ENCODE measurements at places on chromosomes 3 and 15.

DNA sequence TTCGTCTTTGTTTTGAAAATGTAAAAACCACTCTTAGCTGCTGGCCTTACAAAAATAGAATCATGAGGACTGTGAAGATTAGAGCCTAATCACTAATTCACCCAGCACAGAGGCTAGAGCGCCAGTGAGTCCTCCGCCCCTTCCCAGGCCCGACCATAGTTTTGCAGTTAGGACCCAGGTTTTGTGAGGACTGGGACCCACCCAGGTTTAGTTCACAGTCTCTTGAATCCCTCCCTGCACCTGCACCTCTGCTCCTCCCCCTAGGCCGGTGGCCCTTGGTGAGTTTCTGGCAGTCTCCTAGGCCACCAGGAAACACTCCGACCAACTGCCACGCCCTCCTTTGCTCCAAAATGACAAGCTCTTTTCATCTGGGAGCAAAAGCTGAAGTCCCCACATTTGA lies 136.0 kb upstream of the CCDC54 start:
- peak; percentile 48 for DNase-seq

- DNase-seq, result no peak
These were observed 93.7 kb upstream of the DPPA4 start for GRCh38 chr3:109430911-109431563.

DNA sequence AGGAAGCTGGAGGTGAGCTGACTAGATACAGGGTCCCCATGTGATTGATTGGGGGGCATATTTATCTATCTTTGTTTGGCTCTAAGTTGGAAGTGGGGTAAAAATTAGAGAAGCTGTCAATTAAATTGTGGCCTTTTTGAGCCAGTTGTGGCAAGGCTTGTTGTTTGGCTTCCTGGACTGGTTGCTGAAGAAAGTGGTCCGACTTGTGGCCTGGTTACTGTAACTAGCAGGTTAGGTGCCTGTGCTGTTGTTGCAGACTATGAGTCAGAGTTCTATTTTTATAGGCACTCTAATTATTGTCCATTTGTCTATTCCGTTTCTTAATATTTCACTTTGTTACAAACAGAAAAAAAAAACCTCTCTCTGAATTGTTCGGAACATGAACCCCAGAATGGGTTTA lies 129.1 kb upstream of the CNTN6 start:
- no peak for DNase-seq

DNA sequence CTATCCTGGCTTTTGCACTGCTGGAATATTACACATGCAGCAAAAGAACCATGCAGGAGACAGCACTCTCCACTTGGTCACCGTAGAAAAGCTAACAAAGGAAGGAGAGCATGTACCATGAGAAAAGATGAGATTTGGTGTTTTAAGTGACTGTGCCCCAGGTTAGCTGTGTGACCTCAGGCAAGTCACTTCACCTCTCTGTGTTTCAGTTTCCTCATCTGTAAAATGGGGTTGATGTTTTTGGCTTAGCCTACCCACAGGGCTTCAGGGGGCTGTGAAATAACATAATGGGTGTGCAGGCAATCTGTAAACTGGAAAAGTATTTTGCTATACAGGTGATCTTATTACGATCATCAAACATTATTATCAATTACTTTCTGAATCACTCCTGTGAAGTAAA lies 69.3 kb upstream of the SLC6A11 start:
- DNase-seq, result no peak

- DNase-seq, result no peak
These were observed 11.9 kb downstream of the CX3CR1 start for GRCh38 chr3:39267631-39268548.

DNA sequence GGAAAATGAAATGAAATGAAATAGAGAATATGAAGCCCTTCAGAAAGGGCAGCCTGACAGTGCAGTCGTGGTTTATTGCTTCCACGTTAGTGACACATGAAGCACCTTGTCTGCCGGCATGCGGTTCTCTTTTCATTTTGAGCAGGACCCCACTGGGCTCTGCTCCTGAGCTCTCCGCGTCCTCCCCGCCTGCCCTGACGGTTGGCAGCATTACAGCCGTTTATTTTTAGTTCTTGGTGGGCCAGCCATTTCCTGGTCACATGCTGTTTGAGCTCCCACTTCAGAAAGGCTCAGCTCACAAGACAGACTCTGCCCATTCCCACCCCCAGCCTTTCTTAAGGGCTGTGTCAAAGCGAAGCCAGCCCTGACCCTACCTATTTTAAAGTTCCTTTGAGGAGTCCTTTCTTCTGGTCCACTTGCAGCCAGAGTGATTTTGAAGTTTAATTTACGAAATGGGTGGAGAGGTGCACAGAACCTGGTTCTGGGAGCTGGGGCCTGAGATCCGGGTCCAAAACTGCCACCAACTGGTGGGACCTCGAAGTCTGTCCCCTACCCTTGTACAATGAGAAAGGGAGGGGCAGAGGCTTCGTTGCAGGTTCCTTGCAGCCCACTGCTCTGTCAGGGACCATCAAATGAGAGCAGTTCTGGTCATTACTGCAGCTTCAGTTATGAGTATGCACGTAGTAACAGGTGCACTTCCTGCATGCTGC lies 60.1 kb downstream of the MGLL start:
- peak; percentile 66 for DNase-seq

- DNase-seq, result no peak
These were observed 279.8 kb upstream of the ARRDC4 start for GRCh38 chr15:97680606-97681220.

DNA sequence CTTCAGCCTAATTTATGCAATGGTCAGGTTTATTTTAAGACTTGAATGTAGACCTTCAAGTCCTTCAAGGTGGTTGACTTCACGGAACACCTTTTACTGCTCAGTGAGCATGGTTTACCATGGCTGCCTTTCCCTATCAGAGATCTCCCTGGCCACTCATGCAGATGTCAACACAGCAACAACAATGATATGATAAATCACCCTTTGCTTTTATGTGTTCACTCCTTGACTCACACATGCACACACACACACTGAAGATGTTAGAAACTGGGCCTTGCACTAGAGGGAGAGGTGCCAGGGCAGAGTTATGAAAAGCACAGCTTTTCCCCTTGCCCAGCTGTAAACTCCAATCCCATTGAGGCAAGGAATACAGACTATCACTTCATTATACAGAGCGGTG lies 134.4 kb downstream of the WNT5A start:
- no peak for DNase-seq

- DNase-seq, result no peak
These were observed 6.5 kb downstream of the KLF13 start for GRCh38 chr15:31333119-31333518.

- DNase-seq, result peak; percentile 95
These were observed 89.4 kb downstream of the LINGO1 start for GRCh38 chr15:77543159-77543882.

DNA sequence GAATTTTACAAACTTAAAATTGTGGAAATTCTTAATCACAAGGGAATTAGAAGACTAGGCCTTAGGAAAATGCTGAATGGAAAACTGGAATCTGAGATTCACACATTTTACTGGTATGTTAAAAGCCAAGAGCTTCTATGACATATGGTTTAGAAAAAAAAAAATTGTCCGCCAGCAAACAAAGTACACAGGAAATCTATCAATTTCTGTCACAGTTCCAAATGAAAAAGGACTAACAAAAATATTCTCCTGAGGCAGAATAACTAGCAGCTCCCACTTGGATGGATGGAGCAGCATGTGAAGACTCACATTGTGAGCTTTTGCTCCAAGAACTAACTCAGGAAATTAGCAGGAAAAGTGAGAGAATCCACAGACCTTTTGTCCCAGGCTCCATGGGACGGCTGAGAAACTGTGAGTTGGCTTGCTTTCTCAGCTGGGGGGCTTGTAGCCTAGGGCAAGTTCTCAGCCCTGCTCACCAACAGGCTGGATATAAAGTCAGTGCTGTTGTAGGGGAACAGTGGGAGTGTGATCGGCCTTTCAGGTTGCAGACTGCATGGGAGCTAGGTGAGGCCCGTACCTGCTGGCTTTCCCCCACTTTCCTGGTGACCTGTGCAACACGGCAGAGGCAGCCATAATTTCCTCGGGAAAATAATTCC lies 731.1 kb upstream of the SGO1 start:
- DNase-seq, result no peak

DNA sequence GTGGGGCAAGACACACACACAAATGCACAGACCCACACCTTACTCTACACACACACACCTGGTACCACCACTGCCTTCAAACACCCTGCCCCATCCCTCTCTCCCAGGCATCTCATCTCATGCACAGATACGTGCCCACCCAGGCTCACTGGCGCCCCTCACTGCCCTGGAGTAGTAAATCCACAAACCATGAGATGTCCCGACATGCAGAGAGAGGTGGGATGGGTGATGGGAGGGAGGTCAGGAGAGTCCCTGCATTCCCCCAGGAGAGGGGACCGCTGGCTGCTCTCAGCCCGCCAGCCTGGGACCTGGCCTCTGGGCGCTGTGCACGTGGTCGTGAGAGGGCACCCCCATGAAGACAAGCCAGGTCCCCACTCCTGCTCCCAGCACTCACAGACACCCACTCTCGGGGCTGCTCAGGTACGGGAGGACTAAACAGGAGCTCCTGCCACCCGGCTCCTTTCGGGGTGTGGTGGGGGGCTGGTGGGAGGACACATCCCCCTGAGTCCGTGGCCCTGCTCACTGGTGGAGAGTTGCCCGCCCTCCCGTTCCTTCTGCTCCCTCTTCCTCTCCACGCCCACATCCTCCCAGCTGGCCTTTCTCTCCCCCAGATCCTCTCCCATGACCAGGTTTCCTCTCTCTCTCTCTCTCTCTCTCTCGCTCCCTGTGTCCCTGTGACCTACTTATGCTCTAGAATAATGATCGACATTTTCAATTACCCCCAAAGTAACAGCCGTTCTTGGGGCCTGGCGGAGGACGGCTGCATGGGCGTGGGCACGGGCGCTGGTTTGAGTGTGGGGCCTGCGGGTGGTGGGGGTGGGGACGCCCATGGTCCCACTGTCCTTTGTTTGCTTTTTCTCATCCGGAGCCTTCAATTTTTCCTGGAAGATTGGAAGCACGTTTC lies 18.9 kb upstream of the CSPG4 start:
- peak; percentile 68 for DNase-seq

DNA sequence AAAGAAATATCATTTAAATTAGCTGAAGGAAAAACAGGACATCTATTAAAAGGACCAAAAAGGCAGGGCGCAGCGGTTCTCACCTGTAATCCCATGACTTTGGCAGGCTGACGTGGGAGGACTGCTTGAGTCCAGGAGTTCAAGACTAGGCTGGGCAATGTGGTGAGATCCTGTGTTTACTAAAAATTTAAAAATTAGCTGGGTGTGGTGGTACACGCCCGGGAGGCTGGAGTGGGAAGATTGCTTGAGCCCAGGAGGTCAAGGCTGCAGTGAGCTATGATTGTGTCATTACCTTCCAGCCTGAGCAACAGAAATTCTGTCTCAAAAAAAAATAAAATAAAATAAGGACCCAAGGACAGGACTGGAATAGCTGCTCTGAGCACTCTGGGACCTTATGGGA lies 16.2 kb upstream of the HERC1 start:
- DNase-seq, result no peak

DNA sequence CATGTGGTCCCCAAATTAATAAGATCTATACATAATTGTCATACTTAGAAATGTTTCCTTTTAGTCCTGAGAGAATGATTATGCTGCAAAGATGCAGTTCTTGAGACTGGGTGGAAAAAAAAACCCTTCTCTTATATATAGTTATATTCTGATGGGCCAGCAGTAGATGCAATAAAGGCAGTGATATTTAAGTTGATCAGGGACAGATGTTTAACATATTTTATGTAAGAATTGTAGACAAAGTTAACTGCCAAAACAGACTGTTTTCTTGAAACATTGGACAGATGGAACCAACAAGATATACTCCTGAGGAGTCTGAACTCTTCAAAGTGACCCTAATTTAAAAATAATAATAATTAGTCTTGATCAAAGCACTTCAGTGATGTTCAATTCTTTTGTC lies 172.0 kb upstream of the LRIG1 start:
- no peak for DNase-seq

DNA sequence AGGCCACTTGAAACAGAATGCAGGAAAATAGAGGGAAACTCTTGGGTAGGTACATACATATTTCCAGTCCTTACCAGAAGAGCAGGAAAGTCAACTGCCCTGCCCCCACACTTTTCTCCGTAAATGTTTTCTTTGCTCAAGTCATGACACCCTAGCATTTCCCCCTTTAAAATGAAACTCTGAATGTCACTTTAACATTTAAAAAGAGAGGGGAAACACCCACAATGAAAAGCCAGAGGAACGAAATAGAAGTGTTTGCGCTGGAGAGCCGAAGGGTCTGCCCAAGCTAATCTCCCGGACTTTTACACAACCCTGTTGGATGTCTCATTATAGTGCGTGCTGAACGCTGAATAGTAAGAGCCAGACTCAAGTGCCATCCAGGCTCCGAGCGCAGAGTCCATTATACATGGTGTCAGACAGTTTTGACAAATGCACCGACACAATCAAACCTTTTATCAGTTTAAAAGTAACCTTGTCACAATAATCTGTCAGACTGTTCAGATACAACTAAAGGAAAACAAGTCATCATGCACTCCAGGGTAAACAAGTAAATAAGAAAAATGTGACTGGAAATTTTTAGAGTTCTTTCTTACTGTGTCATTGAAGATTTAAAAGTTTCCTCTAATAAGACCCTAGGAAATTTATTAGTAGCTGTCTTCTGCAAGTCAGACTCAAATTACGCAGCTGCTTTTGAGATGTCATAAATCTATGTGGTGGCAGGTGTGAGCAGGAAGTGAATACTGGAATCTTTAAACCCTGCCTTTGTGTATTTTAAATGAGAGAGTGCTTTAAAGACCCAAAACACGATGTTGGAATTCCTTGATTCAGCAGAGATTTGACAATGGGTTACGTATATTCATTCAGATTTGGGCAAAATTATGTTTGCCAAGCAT lies 159.8 kb downstream of the RBMS3 start:
- no peak for DNase-seq
